ENCODE measurements at places on chromosomes 7 and 10.
A peak's percentile ranks its signal among the peaks of the same experiment; 100 is the strongest.

DNA sequence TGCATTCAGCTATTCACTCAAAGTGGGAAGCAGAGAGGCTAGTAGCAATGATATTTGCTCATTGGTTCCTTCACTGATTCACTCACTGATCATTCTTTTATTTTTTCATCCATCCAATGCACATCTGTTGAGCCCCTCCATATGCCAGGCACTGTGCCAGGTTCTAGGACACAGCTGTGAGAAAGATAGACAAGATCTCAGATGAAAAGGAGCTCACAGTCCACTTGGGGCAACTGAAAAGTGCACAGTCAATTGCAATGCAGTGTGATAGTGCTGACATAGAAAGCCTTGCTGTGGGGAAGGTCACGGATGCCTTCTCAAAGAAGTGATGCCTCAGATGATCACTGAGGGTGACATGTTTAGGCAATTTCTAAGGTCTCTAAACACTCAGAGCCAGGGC, 262.3 kb downstream of the PTEN start:
- DNase-seq = no peak

DNA sequence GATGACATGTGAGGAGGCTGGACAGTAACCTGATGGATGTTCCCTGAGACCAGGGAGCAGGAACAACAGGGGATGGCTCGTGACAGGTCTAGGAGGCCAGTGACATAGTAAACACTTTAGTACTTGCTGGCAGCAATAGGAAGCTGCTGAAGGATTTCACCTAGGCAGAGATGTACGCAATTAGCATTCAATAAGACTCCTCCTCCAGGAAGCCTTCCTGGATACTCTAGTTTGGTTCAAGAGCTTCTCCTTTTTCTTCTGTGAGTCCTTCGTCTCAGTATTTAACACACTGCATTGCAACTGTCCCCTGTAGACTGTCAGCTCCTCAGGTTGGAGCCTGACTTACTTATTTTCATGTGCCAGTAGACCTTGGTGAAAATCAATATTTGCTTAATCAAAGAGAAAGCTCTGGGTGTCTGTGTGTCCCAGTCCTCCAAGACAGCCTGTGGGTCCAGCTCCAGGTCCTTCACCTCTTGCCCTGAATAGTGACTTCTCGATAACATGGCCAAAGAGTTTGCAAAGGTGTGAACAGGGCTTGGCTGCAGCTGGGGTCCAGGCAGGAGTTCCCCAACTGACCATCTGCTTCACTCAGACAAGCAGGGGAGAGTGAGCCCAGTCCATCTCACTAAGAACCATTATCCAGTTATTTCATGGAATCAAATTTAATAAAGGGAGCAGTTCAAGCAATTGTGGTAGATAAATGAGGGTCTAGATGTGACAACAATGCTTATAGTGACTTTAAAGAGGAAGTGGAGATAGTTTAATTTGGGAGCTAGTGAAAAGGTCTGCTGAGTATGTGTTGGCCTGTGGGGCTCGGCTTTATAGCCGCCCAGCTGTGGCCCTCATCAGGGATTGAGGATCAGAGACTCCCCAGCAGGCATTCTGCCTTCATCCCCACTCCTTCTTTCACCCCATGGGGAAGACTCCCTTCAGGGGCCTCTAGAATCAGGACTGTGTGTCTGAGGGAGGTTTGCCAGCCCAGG, 9.4 kb downstream of the TMEM273 start:
- no peak for DNase-seq

DNA sequence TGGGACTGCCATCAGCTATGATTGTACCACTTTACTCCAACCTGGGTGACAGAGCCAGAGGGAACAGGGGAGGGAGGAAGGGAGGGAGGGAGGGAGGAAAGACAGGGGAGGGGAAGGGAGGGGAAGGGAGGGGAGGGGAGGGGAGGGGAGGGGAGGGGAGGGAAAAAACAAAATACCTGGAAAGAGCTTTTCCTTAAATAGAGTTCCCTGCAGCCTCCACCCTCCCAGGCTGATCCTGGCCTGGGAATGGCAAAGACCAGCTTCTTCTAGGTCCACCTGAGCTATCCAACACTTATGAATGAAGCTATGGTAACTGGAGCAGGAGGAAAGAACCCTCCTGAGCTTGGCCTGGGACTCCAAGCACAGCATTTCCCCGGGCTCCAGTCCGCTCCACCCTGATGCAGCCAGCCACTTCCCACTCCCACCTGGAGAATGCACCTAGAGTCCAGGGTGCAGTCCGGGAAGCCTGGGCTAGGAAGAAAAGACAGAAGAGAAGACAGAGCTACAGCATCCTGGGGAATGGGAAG, 66.1 kb downstream of the GRID1 start:
- no peak for DNase-seq

DNA sequence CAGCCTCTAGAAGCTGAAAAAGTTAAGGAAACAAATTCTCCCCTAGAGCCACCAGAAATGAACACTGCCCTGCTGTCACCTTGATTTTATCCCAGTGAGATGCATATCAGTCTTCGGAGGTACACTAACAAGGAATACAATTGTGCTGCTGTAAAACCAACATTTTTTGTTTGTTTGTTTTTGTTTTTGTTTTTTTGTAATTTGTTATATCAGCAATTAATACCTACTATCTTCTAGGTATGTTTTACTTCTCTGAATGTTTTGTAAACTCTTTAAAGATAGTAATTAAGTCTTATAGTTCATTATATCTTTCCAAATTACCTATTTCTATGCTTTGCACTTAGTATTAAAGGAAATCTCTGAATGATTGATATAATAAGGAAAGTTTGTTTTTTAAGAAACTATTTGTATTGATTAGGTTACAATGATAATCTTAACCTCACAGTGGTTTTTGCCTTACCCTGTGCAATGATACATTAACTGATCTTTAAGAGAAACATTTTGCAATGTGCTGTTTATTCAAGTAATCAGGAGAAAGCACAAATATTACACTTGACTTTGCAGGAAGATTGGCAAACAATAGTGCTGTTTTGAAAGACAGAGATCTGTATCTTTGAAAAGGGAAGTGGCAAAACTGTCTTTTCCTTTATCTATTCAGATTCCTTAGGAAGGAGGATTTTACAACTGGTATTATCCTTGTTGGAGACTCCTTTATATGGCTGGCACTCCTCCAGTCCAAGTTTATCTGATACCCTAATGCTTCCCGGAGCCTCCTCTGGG, 11.3 kb upstream of the HGF start:
- no peak for DNase-seq

DNA sequence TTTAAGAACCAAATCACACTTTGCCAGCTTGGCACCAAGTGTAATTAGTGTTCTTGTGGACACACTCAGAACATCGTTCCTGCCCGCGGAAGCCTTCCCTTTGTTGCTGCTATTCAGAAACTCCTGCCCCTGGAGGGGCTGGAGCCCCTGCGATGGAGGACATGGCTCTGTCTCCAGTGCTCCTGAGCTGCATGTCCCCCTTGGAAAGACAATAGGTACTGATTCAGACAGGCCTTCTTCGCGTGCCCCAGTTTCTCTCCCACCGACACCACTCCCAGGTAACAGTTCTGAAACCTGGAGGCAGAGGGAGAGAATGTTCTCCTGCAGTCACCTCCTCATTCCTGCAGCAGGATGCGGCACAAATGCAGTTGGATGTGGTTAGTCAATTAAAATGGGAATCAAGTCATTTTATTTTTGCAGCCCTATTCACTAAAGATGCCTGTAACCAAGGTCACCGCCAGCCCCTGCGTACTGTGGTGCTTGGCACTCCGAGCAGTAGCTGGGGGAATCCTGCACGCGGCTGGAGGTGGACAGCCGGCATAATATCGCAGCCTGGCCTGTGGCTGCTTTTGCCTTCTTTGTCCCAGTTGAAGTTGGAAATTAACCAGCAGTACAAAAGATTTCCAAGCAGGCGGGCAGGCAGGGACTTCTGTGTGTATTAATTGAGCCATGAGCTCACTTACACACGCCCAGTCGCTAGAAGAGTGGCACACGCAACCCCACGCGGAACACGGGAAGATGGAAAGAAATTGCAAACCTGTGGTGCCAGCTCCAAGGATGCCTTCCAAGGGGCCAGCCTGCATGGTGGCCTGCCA, 205.7 kb downstream of the EBF3 start:
- no peak for DNase-seq

DNA sequence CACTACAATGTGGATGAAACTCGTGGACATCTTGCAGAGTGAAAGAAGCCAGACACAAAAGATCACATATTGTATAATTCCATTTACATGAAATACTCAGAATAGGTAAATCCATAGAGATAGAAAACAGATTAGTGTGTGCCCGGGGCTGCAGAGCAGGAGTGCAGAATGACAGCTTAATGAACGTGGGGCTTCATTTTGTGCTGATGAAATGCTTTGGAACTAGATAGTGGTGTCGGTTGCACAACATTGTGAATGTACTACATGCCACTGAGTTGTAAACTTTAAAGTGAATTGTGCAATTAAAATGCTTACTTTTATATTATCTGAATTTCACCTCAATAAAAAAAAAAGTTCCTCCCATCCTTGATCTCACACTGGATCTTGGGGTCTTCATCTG, 31.8 kb upstream of the CARD11 start:
- DNase-seq = no peak

GRCh38 chr7:148056406-148056805, 534.2 kb upstream of the C7orf33 start:
- DNase-seq = no peak

GRCh38 chr10:113003052-113003451, 53.0 kb downstream of the TCF7L2 start:
- DNase-seq = no peak

DNA sequence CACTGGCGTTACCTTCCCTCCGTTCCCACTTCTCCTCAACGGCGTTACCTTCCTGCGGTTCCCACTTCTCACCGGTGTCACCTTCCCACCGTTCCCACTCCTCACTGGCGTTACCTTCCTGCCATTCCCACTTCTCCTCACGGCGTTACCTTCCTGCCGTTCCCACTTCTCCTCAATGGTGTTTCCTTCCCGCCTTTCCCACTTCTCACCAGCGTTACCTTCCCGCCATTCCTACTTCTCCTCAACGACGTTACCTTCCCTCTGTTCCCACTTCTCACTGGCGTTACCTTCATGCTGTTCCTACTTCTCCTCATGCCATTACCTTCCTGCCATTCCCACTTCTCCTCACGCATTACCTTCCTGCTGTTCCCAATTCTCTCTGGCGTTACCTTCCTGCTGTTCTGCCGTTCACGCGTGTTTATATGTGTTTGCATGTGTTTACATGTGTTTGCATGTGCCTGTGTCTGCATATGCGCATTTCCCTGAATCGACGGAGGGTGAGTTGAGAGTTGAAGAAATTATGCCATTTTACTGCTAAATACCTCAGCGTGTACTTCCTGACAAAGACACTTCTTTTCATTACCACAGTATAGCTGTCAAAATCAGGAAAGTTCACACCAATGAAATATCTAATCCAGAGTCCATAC, 23.2 kb upstream of the CFAP46 start:
- DNase-seq = no peak

GRCh38 chr7:129014501-129015101, 40.3 kb downstream of the TNPO3 start:
- DNase-seq = no peak

GRCh38 chr10:101444058-101444898, 90.3 kb downstream of the BTRC start:
- no peak for DNase-seq

- no peak for DNase-seq
Measured at GRCh38 chr7:118259115-118259514, 34.6 kb downstream of the ANKRD7 start.

DNA sequence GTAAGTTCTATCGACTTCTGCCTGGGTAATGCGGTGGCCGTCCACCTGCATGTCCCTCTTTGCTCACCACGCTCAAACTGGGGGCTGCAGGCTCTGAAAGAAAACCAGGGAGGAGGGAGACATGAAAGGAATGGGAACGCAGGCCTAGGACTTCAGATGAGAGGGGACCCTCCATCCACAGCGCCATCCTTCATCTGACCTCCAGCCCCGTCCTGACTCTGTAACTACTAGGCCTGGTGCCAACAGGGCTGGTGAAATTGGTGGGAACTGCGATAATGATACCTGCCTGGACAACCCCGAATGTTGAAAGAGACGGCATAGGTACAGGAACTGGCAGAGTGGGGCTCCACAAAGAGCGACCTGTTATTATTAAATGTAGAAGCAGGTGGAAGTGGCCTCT, 1.3 kb upstream of the ECHDC3 start:
- DNase-seq = no peak

DNA sequence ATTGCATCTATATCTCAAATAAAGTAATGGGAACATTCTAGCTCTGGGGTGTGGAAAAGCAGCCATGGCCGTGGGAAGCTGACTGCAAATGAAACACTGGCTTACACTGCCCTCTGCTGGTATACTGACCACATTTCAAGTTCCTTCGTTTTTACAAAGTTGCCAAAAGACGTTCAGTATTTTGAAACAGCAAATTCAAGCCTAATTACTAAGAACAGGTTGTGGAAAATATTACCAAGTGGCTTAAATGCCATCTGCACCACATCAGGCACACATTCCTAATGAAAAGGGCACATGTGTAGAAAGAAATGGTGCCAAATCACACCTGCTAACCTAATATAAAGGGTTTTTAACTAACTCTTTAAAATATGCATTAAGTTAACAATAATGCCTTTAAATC, 83.9 kb downstream of the JAZF1 start:
- DNase-seq = peak; percentile 42

DNA sequence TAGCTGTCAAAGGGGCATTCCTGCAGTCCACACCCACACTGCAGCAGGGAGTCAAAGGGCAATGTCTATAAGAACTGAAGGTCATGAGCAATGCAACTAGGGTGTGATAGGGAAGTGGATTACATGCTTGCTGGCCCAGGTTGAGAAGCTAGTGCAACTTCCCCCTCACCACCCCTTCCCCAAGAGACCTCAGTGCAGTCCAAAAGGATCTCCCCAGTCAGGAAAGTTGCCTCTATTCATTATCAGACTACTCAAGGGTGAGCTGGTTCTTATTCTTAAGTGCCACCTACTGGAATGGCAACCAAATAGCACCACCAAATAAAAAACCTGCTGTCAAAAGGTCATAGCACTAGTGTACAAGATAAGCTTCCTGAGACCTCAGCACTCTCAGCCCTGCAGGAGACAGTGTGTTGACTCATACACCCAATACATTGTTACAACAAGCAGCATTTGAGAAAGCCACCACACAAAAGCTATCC, 28.2 kb downstream of the MTERF1 start:
- DNase-seq = no peak

DNA sequence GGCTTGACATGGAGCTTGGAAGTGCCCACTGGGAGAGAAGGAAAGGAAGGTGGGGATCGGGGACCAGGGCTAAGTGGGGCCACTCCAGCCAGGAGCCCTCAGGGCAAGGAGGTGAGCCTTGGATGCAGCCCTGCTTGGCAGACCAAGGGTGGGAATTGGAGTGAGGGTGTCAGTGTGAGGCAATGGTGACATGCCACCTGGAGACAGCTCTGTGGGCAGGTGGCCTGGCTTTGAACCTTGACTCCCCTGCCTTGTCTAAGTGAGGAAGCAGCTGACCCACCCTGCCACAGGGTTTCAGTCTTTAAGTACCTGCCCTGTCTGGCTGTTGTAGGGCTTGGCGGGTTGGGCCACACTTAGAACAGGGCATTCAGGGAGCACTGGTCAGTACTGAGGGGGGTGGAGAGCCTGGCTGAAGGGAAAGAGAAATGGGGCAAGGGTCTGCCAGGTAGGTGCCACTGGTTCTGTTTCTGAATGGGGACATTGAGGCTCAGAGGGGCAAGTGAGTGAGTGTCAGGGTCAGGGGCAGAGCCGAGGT, 4.8 kb downstream of the RAMP3 start:
- no peak for DNase-seq

GRCh38 chr10:98667081-98667480, 220.3 kb upstream of the HPS1 start:
- no peak for DNase-seq

- DNase-seq = peak; percentile 65
Measured at GRCh38 chr10:97596101-97597082, 6.9 kb downstream of the C10orf62 start.

GRCh38 chr10:85318809-85319807, 990.7 kb downstream of the CCSER2 start:
- DNase-seq = no peak

- no peak for DNase-seq
Measured at GRCh38 chr10:25820472-25820871, 113.6 kb upstream of the MYO3A start.
